ENCODE measurements at places on chromosomes 7 and 10.

- DNase-seq, result no peak
Observed at GRCh38 chr10:30537586-30537985, 92.0 kb downstream of the LYZL2 start.

DNA sequence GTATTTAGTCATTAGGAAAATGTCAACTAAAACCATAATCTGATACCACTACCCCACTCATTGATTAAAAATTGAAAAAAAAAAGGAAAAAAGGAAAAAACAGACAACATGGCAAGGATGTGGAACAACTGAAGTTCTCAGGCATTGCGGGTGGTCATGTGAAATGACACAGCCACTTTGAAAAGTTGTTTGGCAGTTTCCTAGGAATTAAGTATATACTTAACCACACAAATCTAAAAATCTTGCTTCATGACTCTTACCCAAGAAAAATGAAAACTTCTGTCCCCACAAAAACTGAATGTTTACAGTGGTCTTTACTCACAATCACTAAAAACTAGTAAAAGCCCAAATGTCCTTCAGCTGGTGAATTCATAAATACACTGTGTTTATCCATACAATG, 254.5 kb downstream of the AHR start:
- DNase-seq, result no peak

GRCh38 chr10:43317422-43317821, 50.6 kb upstream of the RASGEF1A start:
- no peak for DNase-seq

- no peak for DNase-seq
Observed at GRCh38 chr10:14380746-14381145, 50.0 kb upstream of the FRMD4A start.

DNA sequence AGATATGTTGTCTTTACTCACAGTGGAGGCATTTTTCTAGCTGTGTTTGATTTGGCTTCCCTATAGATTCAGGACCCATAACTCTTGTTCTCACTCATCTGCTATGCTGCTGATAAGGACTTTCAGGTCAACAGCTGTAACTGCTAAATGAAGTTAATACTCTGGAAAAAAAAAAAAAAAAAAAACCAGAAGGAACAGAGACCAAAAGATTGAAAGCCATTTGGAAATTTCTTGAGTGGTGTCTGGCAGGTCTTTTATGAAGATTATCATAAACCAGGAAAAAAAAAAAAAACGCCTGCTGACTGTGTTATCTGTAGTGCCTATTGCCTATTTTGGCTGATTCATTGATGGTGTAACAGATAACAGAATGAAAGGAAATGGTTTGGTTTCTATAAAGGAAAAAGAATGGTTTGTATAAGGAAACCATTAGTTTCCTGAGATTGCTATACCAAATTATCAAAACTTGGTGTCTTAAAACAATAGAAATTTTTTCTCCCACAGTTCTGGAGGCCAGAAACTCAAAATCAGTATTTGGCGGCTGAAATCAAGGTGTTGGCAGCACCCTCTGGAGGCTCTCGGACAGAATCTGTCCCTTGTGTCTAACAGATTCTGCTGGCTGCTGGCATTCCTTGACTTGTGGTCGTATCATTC, 60.5 kb upstream of the BET1 start:
- DNase-seq, result no peak

DNA sequence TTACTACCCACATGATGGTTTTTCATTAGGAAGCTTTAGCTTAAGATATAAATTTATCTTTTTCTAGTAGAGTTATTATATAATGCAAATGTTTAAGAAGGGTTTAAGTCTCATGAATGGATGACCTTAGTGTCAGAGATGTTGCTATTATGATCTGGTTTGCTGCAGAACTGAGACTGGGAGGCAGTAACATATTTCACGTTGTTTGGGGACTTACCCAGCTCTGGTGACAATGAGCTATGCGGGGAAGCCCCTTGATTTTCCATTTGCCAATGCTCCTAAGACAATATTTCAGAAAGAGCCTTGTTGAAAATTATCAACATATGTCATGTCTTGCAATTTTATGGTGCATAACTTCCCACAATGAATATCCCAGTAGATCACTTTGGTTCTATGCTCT, 754.6 kb downstream of the REEP3 start:
- DNase-seq, result no peak

- DNase-seq, result no peak
Observed at GRCh38 chr7:92837000-92837749, 802 bp upstream of the CDK6 start.

GRCh38 chr7:30708412-30708811, 26.2 kb upstream of the CRHR2 start:
- DNase-seq, result no peak

DNA sequence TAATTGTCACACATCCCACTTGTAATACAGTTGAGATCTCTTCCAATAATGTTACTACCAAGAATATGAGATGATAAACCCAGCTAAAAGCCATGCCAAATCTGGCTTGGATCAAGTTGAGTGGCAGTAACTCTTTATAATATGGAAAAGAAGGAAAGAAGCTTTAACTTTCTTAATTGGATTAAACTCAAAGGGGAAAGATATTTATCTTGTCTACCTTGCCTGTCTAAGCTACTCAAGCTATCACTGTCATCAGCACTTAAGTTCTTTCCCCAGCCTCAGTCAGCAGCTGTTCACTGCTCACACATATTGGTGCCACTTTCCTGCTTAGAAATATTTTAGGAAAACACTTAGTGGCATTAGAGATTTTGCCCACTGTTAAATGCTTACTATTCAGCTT, 350.7 kb downstream of the IPMK start:
- DNase-seq, result no peak

- no peak for DNase-seq
Observed at GRCh38 chr10:77889277-77889903, 37.2 kb downstream of the DLG5 start.

- DNase-seq, result no peak
Observed at GRCh38 chr10:49610114-49610457, at the start of gene SLC18A3. TSS of gene SLC18A3 (plus strand) at chr10:49610310. CDS start at chr10:49610741, 431 bp downstream.

DNA sequence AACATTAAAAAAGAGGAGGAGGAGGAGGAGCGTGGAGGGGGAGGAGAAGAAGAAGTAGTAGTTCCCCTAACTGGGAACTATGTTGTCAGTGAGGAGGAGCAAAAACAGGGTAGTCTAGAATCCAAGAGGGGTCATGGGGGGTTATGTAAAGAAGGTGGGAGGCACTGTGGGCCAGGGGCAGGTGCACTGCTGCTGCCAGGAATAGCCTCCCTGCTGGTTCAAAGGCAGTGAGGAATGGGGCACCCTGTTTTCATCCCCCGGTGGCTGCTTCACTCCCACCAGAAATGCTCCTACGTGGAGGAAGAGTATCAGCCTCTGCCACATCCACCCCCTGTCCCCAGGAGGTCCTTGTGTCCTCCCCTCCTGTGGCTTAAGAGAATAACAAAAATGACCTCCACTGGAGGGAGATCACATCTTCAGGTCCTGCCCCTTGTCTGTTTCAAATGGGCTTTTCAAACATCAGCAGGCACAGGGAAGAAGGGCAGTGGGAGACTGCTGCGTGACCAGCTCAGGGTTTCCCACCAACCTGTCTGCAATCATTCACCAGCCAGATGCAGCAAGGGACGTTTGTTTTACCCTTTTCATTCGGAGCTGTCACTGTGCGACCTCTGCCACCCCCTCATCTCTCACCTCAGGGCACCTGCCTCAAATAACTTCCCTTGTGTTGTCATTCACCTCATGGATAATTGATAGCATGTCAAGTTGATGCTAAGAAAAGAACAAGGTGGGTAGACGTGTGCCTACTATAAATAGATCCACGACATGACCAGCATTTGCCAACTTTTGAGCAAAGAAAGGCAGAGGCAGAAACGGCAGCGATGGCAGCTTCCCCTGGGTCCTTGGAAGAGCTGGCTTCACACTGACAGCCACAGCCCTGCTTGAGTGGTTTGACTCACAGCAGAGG, 92.6 kb downstream of the DGKI start:
- DNase-seq, result no peak

All from activated CD4-positive, alpha-beta T cell treated with anti-CD3 and anti-CD28 coated beads, Interleukin-2, amount 10 ng/mL, durations not matched to agents 24 days and 14 days (primary cell).